ENCODE measurements at places on chromosomes 5 and 9. TPM values are rescaled to one million over a fixed set of nuclear protein-coding genes. Genes with fewer than 3 reads are reported as not detected.

DNA sequence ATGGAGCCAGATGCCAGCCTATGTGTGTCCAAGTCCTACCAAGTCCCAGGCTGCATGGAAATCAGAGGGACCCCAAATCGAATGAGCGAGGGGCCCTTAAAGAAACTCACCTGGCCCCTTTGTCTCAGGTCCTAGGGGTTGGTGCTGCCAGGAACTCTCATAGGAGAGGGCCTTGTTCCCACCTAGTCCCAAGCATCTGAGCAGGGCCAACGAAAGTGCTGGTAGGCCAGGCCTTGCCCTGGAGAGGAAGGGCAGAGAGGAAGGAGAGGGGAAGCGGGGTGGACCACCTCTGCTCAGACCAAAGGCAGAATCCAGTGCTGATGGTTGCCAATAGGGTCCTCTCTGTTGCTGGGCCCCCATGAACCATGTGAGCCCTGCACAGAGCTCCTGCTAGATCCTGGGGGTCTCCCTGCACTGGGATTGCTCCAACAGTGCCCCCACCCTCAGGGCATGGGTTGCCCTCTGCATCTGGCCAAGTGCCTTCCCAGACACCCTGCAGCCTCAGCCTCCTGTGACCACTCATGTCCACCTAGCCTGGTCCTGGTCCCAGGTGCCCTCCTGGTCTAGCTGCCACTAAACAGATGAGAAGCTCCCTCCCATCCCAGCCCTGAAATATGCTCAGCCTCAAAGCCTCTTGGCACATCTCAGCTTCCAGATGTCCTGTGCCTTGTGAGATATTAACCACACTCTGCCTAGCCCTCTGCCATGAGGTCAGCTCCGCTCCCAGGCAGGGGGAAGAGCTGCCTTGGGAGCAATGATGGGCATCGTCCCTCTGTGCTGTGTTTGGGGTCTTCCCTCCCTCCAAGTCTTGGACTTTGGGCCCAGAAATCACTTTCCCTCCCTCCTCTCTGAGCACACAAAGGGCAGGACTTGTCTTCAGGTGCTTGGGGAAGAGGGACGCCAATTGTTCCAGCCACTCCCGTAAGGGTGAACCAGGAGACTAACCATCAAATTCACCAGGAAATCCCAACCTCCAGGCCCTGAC is 109.6 kb downstream of the ADAMTS2 start:
- no peak overlapping the region for H3K27ac ChIP-seq
- DNase-seq = no peak
- no peak overlapping the region for H3K4me3 ChIP-seq
- no peaks in the 10 kb centered on the region for H3K4me1 ChIP-seq
- H3K36me3 ChIP-seq = no peaks in the 10 kb centered on the region
- no peaks in the 10 kb centered on the region for H3K27me3 ChIP-seq

- H3K4me1 ChIP-seq = no peaks in the 10 kb centered on the region
- no peak overlapping the region for H3K27ac ChIP-seq
- no peaks in the 10 kb centered on the region for H3K36me3 ChIP-seq
- H3K27me3 ChIP-seq = no peaks in the 10 kb centered on the region
- no peak overlapping the region for H3K4me3 ChIP-seq
- DNase-seq = no peak
These were observed 216.5 kb downstream of the IRX2 start for GRCh38 chr5:2534970-2535369.

DNA sequence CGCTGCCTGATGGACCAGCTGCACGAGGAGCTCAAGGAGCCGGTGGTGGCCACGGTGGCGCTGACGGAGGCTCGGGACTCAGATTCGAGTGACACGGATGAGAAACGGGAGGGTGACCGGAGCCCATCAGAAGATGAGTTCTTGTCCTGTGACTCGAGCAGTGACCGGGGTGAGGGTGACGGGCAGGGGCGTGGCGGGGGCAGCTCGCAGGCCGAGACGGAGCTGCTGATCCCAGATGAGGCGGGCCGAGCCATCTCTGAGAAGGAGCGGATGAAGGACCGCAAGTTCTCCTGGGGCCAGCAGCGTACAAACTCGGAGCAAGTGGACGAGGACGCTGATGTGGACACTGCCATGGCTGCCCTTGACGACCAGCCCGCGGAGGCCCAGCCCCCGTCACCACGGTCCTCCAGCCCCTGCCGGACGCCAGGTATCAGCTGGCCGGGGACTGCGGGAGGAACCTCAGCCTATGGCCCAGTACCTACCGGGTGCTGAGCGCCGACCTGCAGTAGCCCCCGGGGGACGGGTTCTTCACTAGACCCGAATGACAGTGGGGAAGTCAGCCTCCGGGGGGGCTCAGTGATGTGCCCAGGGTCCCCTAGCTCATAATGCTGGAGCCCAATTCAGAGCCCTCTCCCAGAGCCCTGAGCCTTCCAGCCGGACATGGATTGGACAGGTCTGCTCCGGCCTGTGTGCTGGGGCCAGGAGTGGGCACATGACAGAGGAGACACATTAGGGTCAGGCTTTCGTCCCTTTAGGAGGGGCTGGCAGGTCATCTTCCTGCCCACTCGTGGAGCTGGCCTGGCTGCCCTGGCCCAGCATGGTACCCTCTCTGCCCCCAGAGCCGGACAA is 33.0 kb downstream of the USP20 start:
- no peaks in the 10 kb centered on the region for H3K4me1 ChIP-seq
- H3K36me3 ChIP-seq = no peaks in the 10 kb centered on the region
- H3K27me3 ChIP-seq = no peaks in the 10 kb centered on the region
- no peak overlapping the region for H3K4me3 ChIP-seq
- no peak overlapping the region for H3K27ac ChIP-seq
- DNase-seq = no peak

The REEP2 gene
- 6.5 TPM for total RNA-seq

Measured in Panc1 (cell line).